Stimulated activated CD4-positive, alpha-beta T cell treated with anti-CD3 and anti-CD28 coated beads, Interleukin-4, amount 100 ng/mL, for 24 hours (primary cell): ENCODE measurements at places on chromosomes 7 and 10.

- DNase-seq = no peak
Observed at GRCh38 chr7:13231216-13231615, 543.8 kb downstream of the ARL4A start.

DNA sequence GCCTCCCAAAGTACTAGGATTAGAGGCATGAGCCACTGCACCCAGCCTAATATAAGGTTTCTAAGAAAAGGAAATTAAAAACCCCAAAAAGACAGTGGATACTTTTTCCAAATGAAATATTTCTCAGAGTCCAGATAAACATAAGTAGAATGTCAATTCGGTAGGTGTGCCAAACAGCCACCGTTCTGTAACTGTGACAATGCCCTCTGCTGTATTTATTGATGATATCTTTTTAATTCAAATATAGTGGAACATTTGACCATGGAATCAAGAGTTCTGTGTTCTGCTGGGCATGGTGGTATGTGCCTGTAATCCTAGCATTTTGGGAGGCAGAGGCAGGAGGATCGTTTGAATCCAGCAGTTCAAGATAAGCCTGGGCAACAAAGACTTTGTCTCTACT is 28.8 kb upstream of the ZRANB1 start:
- DNase-seq = no peak

GRCh38 chr7:102047-102711 is 90.2 kb upstream of the FAM20C start:
- no peak for DNase-seq

DNA sequence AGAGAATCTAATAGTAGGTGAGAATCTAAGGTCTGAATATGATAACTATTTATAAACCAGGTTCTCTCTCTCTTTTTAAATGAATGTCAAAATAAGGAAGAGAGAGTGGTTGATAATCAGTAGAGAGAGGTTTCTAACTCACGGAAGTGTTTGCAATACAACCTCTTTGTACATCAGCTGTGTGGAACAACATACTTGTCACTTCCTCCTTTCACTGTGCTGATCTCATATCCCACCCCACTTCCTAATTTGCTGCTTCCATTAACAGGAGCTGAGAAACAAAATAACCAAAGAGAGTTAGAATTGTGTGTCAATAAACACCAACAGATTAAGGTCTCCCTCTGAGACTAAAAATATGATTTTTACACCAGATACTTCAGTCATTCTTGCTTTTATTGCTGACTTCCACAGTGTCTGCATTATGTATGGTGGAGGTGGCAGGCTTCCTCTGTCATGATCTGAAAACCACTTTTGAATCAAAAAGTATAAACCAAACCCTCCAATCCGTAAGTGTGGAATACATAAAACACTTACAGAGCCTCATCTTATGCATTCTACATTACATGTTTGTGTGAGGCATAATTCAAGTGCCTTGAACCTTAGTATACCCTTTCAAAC is 25.0 kb downstream of the CACUL1 start:
- DNase-seq = no peak

DNA sequence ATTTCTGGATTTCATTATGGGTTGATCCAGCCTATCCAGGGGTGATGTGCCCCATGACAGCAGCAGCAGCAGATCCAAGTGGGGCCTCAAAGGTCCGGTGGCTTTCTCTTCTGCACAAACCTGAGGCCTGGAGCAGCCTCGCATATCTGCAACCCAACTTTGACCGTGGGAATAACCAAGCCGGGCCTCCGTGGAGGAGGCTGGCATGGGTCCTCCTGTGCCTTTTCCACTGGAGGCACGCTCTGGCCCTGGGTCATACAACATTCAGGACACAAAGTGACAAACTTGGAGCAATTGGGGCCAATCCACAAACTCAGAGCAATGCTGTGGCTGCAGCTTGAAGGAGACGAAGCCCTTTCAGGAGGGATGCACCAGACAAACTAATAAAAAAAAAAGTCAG is 330.0 kb upstream of the MKI67 start:
- DNase-seq = no peak

DNA sequence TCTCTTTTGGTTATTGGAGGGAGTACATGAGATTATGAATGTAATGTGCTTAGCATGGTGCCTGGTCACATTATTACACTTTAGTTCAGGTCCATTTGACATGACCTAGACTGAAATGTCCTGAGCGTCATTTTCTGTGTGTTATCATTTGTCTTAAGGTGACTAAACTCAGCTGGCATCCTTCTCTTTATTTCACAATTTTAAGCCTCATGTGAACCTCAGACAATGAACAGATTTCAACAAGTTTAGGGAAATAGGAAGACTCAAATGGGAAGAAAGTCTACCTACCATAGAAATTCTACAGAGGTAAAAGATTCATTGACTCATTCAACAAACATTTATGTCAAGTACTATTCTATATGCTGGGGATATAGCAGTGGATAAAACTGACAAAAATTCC is 70.2 kb upstream of the EXOC6 start:
- DNase-seq = no peak

DNA sequence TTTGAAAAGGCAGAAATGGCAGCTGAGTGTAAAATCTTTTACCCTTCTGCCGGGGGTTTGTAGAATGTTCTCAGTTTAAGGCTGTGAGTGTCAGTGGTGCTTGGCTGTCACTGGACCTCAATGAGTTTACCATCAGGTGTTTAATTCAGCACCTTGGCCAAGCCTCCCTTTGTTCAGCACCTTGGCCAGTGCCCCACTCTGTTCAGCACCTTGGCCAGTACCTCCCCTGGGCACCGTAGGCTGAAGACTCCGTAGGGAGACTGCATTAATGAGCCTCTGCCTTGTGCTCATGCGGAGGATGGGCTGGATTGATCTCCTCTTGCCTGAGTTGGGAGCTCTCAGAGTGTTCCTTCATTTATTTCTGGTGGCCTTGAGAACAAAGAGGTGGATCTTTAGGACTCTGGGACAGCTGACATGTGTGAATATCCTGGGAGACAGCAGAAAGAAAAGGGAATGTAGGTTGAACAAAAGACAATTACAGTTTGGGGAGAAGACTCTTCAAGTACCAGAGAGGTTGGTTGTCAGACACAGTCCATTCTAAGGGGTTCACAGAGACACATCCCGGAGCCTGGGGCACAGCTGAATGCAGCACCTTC is 1.6 kb downstream of the FAM24A start:
- peak; percentile 52 for DNase-seq

GRCh38 chr7:27890205-27890849 is 150.4 kb downstream of the TAX1BP1 start:
- no peak for DNase-seq

DNA sequence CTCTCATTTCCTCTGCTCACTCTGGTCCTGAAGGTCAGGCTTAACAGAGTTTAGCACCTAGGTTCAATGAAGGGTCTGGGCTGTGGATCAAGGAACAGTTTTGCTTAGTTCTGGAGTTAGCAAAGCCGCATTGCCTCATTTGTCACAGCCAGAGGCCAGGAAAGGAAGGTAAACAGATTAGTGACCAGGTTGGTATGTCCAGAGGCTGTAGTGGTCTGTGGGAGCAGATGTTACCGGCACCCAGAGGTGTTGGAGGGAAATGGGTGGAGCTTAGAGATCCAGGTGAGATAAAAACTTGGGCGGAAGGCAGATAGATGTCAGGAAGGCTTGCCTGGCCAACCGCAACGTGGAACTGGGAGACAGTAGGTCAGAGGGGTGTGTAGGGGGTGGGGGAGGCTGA is 36.6 kb upstream of the ZMIZ2 start:
- no peak for DNase-seq

DNA sequence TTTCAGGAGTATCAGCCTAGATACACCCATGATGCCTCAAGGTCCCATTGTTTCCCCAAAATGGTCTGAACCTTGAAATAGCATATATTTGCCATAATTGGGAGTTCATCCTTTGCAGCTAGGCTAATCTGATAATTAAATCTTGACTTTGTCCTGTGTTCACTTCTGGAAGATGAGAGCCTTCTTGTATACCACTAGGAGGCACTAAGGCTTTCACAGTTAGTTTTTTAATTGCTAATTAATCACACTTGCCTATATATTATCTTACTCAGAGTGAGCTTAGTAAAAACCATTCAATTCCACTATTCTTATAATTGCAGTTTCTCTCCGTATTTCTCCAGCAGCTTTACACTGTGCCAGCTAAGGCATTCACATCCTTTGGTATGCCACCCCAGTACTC is 48.7 kb upstream of the MAGI2 start:
- no peak for DNase-seq
